ENCODE measurements at places on chromosomes 3 and 15.
A peak's percentile ranks its signal among the peaks of the same experiment; 100 is the strongest.

DNA sequence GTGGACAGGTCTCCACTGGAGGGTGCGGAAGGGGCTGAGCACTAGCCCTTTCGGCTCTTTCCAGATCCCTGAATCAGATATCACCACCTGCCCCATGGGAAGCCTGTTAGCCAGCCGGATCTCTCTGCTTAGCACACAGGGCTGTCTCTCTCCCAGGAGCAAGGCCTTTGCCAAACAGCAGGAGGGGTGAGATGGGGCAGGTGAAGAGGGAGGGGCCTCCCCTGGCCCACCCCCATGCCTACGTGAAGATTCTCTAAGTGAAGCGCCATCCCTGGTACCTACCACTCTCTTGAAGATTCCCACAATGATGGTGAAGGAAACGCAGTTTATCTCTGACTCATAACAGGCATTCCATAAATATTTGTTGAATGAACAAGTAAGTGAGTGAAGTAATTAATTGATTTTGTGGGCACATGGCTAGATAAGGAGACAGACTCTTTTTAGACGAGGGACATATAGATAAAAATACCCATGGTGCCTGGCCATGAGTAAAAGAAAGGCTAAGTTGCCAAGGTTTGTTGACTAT is 19.6 kb upstream of the HCN4 start:
- DNase-seq = peak; percentile 96

- DNase-seq = peak; percentile 86
Measured at GRCh38 chr3:139559541-139559940, 20.0 kb upstream of the RBP1 start.

- peak; percentile 91 for DNase-seq
Measured at GRCh38 chr15:38817427-38818156, 253.0 kb upstream of the RASGRP1 start.

DNA sequence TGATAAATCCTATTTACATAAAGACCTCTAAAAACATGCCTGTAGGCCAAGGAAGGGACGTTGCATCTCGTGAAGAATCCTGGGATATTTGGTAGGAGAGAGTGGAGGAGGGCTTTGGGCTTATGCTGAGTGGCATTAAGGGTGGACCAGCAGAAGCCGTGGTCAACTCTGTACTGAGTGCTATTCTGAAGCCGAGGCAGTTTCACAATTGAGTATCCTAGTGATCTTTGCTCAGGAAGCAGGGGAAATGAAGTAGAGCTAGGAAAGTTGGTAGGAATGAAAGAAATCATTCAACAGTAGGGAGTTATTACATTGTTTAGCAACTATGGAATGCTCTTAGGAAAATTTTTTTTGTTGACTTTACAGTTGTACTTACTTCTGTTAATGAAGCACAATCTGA is 24.2 kb downstream of the MCTP2 start:
- DNase-seq = no peak

GRCh38 chr3:12759693-12760565 is 870 bp upstream of the TMEM40 start:
- DNase-seq = no peak

GRCh38 chr3:129226374-129226773 is 23.0 kb upstream of the COPG1 start:
- peak; percentile 55 for DNase-seq

- DNase-seq = no peak
Measured at GRCh38 chr3:184637705-184638104, 74.2 kb downstream of the MAGEF1 start.

Measured in kidney tubule cell (primary cell).